ENCODE measurements at places on chromosomes 2 and 18.

GRCh38 chr2:27958711-27959378 lies 68.3 kb downstream of the BABAM2 start:
- DNase-seq = no peak

DNA sequence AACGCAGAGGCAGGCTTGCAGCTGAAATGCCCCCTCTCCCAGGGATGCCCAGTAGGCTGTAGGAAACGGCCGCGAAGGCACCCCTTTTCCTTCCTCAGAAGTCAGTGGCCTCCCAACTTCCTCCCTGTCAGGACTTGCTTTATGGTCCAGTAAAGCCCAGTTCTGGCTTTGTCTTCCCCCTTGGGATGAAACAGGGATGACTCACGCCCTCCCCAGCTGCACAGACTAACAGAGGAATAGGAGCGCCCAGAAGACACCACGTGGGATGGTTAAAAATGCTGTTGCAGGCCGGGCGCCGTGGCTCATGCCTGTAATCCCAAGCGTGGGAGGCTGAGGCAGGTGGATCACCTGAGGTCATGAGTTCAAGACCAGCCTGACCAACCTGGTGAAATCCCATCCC lies 6.9 kb downstream of the CREG2 start:
- DNase-seq = no peak

GRCh38 chr2:182359990-182360662 lies 66.7 kb downstream of the PDE1A start:
- no peak for DNase-seq

- no peak for DNase-seq
Measured at GRCh38 chr2:7887441-7887840, 794.4 kb upstream of the ID2 start.

- DNase-seq = no peak
Measured at GRCh38 chr2:219095406-219095935, 34.8 kb upstream of the IHH start.

GRCh38 chr2:49988276-49988675 lies 834.0 kb upstream of the FSHR start:
- DNase-seq = no peak

DNA sequence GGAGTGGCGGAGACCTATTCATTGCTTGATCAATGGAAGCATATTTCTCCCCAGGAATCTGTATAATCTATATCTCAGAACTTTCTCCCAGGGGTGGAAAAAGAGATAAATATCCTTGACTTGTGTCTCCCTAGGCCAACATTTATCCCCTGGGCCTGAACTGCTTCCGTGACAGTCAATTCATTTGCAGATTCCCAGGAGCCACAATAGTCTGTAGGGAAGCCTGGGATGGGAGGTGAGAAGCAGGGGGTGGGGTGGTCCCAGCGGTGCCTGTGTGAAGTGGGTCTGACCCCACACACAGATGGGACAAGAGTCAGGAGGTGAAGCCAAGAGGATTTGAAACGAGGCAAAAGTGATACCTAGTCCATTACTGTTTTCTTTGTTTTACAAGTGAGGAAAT lies 166.8 kb downstream of the DPP10 start:
- DNase-seq = no peak

DNA sequence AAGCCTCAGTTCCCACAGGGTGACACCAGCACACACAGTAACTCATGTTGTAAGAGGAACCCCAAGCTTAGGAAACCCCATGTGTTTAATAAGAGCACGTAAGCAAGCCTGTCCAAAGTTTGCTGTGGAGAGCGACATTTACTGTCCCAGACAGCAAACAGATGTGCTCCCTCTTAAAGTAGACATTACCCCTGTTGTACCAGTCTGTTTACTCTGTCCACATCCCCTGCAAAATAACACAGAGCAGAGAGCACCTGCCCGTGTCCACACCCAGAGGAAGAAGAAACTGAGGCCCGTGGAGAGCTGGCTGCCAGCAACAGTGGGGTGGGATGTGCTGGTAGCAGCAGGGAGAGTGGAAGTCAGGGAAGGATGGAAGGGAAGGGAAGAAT lies 243.5 kb downstream of the GBX2 start:
- no peak for DNase-seq

DNA sequence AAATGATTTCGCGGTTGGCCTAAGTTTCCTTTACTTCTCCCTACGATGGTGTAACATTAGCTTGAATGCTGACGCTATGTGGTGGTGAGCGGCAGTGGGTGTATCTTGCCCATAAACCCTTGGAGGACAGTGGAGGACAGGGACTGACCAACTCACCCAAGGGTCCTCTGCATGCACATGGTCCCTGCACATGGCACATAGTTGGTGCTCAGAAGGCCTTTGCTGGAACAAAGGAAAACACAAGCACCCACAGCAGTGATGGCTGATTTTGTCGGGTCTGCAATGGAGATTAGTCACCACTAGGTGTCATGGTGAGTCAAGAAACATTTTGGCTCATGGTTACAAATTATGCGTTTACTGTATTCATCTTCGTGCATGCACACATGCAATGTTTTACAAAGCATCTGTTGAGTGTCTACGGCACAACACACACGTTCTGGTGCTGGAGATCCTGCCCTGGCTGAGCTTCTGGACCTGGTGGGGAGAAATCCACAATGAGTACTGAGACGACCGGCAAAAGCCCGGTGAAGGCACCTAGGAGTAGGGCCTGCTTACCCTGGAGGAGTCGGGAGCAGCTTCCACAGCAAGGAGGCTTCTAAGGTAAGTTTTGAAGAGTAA lies 44.0 kb downstream of the PDCL3 start:
- DNase-seq = no peak

DNA sequence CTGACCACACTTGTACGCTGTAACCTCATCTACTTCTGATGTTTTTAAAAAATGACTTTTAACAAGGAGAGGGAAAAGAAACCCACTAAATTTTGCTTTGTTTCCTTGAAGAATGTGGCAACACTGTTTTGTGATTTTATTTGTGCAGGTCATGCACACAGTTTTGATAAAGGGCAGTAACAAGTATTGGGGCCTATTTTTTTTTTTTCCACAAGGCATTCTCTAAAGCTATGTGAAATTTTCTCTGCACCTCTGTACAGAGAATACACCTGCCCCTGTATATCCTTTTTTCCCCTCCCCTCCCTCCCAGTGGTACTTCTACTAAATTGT lies 2.1 kb downstream of the RHOB start:
- no peak for DNase-seq

GRCh38 chr2:202032846-202033316 lies 774 bp upstream of the FZD7 start:
- peak; percentile 26 for DNase-seq

- DNase-seq = no peak
Measured at GRCh38 chr2:231351648-231352047, 43.9 kb upstream of the B3GNT7 start.

GRCh38 chr2:74291886-74292621 lies 51.2 kb downstream of the SLC4A5 start:
- DNase-seq = no peak

DNA sequence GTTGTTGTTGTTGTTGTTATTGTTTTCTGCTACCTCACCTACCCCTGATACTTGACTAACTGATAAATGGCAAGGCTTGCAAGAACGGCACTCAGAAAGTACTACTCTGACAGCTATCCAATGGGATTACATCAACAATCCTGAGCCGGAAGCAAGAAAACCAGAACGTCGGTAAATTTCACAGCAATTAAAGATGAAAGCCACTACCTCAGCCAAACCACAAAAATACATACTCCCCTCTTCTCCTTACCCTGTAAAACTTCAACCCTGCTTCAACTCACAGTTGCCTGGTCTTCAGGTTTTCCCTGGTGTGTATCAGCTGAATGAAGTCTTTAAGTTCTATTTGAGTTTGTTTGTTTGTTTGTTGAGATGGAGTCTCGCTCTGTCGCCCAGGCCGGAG lies 293.7 kb upstream of the RND3 start:
- no peak for DNase-seq

DNA sequence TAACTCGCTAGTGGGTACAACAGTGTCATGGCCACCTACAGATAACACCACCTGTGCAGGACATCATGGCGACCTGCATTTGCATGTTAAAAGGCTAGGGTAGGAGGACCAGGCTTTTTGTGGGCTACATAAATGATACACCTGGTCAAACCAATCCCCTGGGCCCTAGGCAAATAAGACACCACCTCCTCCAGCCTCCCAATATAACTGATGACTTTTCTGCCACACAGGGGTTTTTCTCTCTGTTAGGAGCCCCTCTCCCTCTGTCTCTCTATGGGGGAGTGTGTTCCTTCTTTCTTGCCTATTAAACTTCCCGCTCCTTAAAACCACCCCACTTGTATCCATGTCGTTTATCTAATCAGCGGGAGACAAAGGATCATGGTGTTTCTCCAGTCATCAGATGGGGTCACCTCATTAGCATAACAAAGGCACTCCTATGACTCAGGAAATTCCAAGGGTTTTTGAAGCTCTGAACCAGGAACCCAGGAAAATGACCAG lies 10.8 kb upstream of the BUB1 start:
- no peak for DNase-seq

- DNase-seq = no peak
Measured at GRCh38 chr2:70089983-70090525, 2.8 kb downstream of the PCBP1 start.

GRCh38 chr2:104599787-104600510 lies 254.0 kb upstream of the POU3F3 start:
- DNase-seq = no peak

DNA sequence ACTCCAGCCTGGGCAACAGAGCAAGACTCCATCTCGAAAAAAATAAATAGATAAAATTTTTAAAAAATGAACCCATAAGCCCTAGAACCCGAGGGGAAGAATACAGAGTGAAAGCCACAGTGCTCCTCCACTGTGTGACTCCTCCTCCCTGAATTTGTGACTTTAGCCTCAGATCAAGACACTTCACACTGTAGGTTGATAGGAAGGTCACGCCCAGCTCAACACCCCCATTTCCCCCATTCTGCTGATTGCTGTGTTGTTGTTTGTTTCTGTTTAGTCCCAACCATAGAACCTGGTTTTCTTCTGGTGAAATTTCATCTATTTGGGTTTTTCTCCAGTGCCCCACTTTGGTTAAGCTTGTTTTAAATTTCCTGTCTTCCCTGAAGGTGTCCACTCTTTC lies 102.2 kb downstream of the VIT start:
- no peak for DNase-seq

DNA sequence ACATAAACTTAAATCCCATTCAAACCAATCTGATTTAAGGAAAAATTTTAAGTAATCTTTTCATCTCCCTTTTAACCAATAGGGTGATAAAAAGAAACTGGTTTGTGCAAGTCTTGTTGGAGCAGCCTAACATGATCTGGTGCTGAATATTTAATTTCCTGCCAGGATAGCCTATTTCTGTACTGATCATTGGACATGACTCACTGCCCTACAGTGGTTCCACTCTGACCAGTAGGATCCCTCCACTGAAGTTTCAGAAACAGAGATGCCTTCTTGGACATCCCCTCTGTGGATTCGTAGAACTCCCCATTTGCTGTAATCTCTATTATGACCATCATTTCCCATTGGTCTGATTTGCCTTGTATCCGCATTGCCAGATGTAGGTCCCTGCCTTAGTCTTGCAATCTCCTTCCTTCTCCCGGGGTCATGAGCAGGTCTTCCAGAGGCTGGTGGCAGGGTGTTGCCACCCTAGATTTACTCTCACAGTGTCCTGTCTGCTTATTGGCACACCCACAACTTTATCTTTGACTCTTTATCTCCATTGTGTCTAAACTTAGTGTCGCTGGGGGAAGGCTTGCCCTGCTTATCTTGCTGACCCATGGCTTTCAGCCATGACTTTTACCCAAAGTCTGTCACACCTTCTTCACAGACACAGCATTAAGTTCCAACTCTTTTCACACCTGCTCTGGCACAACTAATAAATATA lies 12.3 kb upstream of the SETBP1 start:
- no peak for DNase-seq

DNA sequence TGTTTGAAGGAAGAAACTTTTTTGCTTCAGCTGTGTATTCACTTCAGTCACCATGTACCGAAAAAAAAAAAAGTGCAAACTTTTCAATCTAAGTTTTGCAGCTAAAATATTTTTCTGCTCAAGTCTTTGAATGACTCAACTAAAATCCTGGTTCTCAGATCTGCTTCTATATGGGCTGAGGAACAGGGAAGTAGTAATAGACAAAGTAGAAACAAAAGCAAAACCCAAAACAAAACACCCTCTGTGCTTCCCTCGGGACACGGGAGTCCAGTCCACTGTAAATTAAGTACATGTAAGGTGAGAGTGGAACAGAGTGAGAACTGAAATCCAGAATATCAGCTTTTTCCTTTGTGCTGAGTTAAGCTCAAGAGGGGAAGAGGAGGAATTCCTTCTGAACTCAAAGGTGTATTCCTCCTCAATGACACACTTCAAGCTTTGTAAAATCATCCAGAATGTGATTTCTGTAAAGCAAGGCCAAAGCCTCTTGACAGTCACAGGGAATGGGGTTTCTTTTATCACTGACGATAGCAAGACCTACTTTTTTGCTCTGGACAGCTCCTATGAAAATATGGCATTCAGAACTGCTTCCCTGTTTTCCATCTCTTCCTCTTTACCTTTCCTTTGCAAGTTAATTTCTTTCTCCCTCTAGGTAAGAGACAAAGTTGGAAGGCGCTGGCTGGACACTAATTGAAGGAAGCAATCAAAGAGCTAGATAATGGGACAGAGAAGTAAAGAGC lies 433.5 kb upstream of the MMADHC start:
- DNase-seq = no peak

GRCh38 chr18:78679613-78680260 lies 299.9 kb upstream of the SALL3 start:
- no peak for DNase-seq

- no peak for DNase-seq
Measured at GRCh38 chr2:64419596-64420165, 34.3 kb upstream of the LGALSL start.

- no peak for DNase-seq
Measured at GRCh38 chr2:30226144-30227032, 4.9 kb upstream of the LBH start.

DNA sequence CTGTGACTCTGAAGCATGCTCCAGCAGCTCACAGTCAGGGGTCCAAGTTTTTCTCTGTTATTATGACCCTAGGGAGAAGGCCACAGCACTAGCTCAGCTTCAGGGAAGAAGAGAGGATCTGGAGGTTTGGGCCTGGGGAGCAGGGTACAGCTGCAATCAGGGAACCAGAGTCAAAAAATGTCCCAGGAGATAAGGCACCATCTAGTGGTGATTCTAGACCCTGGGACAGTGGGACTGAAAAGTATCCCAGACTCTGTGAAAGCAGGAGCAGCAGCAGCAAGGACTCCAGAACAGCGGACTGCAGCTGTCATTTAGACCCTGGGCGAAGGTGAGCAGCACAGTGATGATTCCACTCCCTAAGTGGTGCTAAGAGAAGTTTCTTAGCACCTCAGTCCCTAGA lies 278.4 kb upstream of the DDX18 start:
- no peak for DNase-seq

Data from activated effector memory CD4-positive, alpha-beta T cell treated with Interleukin-2 at 50 U/mL for 16 hours (primary cell).